Astrocyte of the hippocampus (primary cell): ENCODE measurements at places on chromosomes 4 and X.

- no peak for DNase-seq
Measured at GRCh38 chr4:112591593-112591992, 45.1 kb downstream of the ZGRF1 start.

- DNase-seq: no peak
Measured at GRCh38 chr4:184028561-184029374, 123.7 kb downstream of the STOX2 start.

DNA sequence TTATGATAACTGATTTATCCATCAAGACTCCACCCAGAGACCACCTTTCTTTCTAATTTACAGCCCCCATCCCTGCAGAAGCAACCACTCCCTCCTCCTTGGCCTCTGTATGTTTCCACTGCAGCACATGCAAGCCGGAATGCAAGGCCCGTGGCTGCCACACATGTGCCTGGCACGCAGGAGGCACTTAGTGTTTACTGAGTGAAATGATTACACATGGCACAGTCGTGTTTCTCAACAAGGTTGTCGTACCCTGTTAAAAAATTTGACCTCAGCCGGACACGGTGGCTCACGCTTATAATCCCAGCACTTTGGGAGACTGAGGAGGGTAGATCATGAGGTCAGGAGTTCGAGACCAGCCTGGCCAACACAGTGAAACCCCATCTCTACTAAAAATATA lies 104.3 kb downstream of the APBB2 start:
- no peak for DNase-seq

GRCh38 chr4:35500812-35501211 lies 743.5 kb downstream of the ARAP2 start:
- no peak for DNase-seq

DNA sequence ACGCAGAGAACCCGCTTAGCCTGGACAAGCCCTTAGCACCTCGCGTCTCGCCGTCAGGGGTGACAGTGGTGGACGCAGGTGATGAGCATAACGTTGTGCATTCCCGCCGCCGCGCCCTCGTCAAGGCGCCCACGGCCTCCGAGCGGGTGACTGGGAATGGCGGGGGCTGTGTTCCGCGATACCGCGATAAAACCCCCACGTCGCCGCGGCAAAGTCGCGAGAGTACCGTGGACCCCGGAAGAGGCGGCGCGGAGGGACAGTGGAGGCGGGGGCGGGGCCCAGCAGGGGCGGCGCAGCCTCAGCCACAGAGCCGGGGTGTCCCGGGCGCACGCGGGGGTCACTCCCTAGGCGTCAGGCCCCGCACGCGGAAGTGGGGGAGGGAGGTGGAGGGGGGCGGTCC lies 53.8 kb downstream of the ZFYVE28 start:
- DNase-seq: peak; percentile 77

- DNase-seq: peak; percentile 50
Measured at GRCh38 chrX:133660281-133660680, 245.0 kb upstream of the GPC4 start.

- no peak for DNase-seq
Measured at GRCh38 chr4:119152741-119153140, 17.1 kb downstream of the MYOZ2 start.
